Chondrocyte (in vitro differentiated cells): ENCODE measurements at places on chromosomes 1 and 21. TPM values are rescaled to one million over a fixed set of nuclear protein-coding genes. Genes with fewer than 3 reads are reported as not detected.

CFHR3 gene
- total RNA-seq = 0.31 TPM in 1 of 3 replicates, not detected in the others

OR2M3 gene
- not detected in 3 replicates for total RNA-seq

PCAT6 gene
- 4.2 to 6.8 TPM (median 4.5 TPM) in 3 replicates for total RNA-seq

PERM1 gene
- total RNA-seq = 0.12 to 0.37 TPM (median 0.31 TPM) in 3 replicates

- DNase-seq = no peak
Measured at GRCh38 chr1:201634261-201634660, 95.3 kb downstream of the NAV1 start.

DNA sequence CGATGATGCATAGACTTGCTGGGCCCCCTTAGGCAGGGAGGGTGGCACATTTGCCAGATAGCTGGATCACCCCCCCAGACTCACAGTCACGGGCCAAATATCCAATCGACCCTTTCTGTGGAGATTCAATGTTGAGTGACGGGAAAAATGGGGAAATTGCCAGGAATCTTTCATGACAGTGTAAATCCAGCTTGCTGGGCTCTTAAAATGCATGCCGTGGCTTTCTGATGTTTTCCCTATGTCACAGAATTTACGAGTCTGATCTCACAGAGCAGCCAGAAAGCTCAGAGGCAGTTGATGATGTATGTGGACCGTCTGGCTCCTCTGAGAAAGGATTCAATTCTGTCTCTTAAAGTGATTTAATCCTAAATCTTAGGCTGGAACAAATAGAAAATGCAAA, 150.1 kb upstream of the ZNF644 start:
- no peak for DNase-seq

DNA sequence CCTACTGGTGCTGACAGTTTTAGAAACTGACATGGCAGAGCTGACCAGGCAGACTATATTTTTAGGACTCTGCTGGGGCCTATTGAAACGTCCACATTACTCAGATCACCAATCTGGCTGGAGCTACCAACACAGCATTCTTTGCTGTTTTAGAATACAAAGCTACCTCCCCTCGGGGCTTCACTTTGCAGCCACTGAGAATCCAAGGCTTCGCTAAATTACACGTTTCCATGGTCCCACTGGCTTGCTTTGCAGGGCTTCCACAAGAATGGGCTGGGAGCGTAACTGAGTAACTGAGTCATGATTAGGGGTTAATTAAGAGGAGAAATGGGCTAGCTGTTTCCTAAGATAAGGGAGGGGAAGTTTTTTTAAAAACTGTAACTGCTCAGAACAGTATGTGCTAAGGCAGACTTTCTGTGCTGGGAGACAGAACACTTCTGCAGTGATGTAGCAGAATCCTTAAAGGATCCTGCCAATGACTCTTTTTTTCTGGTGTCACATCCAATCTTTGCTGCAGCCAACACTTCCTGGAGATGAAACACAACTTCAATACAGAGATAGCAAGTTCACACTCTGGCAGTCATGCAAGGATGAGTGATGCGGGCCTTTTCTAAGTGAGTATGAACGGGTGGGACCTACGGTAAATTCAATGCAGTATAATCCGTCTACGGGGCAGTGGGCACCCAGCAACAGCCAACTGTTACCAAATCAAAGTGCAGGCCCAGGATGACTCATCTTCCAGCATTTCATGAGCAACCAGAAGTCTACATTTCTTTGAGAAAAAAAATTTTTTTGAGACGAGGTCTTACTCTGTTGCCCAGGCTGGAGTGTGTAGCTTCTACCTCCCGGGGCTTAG, 21.5 kb downstream of the NDUFS5 start:
- peak; percentile 10 for DNase-seq

DNA sequence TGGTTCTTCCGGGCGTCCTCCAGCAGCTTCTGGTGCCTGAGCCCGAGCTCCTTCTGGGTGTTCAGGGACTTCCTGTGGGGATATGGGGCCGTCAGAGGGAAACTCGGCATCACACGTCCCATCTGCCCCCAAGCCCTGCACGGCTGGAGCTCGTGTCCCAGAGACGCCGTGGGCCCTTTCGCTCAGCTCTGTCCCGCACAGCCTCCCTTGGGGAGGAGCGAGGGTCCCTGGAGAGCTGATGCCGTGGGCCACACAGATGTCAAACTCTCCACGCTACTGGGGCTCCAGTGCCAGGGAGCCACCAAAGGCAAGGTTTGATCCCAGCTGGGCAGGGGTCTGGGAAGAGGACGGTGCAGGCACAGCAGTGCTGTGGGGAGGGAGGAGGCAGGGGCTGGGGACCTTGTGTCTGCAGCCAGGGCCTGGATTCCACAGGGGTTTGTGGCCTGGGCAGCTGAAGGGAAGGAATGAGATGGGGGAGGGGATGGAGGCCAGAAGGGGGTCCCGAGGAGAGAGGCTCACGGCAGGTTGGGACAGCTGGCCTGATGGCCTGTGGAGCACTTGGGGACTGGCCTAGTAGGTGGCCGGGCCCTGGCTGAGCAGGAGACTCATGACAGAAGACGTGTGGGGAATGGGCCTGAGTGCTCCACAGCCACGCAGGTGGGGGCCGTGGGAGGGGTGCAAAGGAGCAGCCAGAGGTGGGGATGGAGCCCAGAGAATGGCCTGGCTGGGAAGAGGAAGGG, 30.4 kb downstream of the CFAP74 start:
- no peak for DNase-seq

DNA sequence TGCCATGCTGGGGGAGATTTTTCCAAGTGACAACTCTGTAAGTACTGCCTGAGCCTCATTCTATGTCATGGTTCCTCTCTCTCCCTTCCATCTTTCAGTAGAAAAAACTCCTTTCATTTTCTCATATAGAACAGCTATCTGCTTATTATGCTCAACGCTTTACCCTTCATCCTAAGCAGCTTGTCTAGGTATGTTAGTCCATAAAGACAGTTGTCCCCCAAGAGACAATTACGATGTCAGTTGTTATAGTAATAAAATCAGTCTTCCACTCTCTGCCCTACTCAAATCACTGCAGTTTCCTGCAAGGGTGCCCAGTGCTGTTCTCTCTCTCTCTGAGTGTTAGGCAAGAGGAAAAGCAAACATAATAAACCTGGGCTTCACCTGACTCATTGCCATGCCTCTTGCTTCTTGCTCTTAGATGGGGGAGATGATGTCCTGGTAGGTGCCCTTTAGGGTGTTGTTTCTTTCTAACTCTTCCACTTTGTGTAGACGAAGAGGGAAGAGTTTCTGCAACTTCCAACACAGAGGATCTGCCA, 59.4 kb downstream of the PAPPA2 start:
- DNase-seq = no peak

DNA sequence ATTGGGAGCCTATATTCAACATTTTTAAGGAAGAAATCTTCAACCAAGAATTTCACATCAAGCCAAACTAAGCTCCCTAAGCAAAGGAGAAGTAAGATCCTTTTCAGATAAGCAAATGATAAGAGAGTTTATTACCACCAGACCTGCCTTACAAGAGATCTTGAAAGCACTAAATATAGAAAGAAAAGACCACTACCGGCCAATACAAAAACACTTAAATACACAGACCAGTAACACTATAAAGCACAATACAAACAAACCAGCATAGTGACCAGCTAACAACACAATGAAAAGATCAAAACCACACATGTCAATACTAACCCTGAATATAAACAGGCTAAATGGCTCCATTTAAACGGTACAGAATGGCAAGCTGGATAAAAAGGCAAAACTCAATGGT, 165.4 kb downstream of the MRPL39 start:
- no peak for DNase-seq

DNA sequence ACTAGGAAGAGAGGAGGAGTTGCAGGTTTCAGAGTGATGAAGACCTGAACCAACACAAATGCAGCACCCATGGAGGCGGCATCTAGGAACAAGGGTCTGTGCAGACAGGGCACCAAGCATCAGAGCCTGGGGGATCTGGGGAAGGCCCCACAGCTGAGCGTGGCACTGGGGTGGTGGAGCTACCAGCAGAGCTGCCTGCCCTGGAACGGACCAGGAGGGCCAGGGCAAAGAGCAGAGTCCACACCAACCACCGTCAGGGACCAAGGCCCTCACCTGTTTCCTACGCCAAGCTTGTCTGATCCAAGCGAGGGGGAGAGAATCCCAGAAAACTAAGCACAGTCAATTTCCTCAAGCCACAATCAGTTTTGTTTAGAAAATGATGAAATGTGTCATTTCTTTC, 79.0 kb upstream of the SYT6 start:
- no peak for DNase-seq

- DNase-seq = no peak
Measured at GRCh38 chr1:89523572-89524368, 859 bp upstream of the LRRC8B start.
